ENCODE measurements at places on chromosomes 4 and X.

DNA sequence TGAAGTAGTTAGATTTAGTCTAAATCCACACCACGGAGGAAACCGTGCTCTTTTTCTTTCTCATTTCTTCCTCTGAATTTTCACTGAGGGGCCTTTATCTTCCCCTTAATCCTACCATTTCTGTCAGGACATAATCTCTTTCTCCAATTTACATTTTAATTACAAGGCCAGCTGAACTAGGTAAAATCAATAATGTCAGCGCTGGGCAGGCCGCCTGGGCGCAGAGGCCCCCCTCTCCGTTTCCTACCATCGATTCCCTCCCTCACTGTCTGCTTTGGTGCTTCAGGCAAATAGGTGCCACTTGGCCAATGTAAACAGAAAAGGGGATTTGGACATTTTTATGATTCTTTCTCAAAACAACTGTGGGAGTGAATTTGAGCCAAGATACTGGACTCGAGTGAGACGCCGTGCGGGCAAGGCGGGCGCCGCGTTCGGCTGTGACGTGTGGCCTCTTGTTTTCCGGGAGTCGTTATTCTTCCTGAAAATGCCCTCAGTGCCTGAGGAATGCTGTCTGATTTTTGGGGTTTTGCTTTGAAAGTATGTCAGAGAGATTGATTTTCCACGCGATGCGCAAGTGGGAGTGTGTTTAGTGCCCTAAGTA is 22.6 kb downstream of the UVSSA start:
- peak; percentile 8 for DNase-seq
- no peak overlapping the region for H3K4me3 ChIP-seq
- H3K27me3 ChIP-seq = no peaks in the 10 kb centered on the region
- H3K36me3 ChIP-seq = peaks cover 59% of the 10 kb centered on the region
- peaks cover 13% of the 10 kb centered on the region for H3K4me1 ChIP-seq
- no peak overlapping the region for H3K27ac ChIP-seq

DNA sequence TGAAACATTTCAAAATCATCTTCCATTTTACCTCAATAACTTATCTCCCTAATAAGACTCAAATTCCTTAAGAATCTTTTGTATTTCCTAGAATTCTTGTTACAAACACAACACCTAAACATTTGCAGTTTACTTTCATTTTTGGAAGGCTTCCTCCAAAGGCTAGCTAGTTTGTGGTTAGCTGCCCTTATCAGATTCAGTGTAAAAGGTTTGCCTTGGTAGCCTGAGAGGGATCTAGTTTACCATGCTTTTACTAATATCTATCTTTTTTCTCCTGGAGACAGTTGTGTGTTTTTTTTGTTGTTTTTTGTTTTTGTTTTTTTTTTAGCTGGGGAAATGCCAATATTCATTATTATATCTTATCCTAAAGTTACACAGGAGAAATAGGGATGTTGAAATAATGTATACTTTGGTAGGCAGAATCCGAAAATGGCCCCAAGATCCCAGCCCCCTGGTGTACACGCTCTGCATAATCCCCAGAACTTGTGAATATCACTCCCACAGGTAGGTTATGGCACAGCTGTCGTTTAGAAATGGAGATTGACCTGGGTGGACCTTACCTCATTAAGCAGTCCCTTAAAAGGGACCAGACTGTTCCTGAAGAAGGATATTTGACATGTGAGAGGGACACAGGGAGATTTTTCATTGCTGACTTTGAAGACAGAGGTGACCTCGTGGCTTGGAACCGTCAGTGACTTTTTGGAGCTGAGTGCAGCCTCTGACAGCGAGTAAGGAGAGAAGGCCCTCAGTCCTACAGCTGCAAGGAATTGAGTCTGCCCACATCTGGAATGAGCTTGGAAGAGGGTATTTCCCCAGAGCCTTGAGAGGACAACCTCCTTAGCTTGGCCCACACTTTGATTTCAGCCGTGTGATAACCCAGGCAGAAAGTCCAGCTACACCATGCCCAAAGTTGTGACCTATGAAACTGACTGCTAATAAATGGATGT is 33.4 kb downstream of the SEPTIN11 start:
- no peak overlapping the region for H3K4me3 ChIP-seq
- H3K27me3 ChIP-seq = no peaks in the 10 kb centered on the region
- peaks cover 86% of the 10 kb centered on the region for H3K4me1 ChIP-seq
- DNase-seq = no peak

DNA sequence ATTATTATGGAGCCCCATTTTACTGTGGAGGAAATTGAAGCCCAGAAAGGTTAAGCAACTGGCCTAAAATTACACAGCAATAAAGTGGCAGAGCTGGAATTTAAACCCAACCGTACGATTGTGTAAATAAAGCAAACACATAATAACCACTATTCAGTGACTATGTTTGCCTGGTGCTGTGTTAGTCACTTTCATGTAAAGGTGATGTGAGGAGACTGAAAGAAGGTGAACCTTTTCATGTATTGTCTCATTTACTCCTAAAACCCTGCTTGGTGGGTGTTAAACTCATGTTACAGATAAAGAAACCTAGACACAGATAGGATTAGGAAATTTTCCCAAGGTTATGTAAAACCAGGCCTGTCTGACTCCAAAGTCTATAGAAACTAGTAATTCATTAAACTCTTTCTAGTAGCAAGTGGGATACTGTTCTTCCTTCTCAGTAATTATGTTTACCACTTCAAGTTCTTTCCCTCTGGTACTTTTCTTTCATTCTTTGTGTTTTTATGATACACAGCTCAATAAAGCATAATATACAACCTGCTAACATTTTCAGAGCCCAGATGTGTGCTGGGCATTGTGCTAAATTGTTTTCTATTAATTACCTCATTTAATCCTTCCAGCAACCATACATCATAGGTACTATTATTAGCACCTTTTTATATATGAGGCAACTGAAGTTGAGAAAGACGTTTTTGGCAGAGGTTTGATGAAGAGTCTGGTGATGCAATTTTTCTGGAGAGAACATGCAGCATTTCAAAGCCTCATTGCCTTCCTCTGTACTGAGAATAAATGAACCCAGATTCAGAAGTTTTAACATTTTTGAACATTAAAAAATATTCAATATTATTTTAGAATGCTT is 202.7 kb downstream of the SPRY1 start:
- H3K4me1 ChIP-seq = peaks cover 37% of the 10 kb centered on the region
- DNase-seq = no peak
- H3K36me3 ChIP-seq = no peaks in the 10 kb centered on the region
- no peak overlapping the region for H3K4me3 ChIP-seq

DNA sequence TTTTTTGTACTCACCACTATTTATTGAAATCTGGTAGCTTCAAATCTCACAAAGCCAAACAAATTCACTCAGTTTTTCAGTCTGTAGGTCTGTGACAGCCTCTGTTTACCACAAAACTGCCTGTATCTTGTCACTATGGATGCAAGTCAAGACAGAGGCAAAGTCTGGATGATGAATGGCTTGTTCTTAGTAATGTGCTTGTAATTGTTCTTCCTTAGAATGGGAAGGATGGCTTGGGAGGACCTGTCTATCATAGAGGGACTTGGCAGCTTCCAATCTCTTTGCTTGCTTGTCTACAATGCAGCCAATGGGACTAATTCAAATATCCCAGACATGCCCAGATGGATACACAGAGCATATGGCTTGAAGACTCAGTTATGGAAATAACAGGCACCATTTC is 141.2 kb upstream of the SCML1 start:
- H3K27me3 ChIP-seq = no peaks in the 10 kb centered on the region
- no peaks in the 10 kb centered on the region for H3K36me3 ChIP-seq
- no peak overlapping the region for H3K27ac ChIP-seq

DNA sequence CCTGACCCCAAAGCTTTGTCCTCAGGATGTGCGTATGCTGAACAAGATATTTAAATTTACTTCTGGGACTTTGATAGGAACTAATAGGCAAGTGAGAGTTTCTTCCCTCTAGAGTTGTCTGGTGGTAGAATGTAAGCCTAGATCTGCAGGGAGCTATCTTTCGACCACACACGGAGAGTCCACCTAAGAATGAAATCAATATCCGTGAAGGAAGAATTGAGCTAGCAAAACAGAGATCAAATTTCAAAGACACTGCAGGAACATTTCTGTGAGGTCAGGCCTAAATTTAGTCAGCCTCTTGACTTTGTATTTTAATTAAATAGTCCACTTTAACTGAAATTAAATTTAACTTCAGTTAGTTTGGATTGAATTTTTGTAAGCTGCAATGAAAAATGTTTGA is 871.3 kb downstream of the RAB28 start:
- no peak for DNase-seq
- H3K27me3 ChIP-seq = no peaks in the 10 kb centered on the region
- no peak overlapping the region for H3K4me3 ChIP-seq
- no peaks in the 10 kb centered on the region for H3K4me1 ChIP-seq
- H3K27ac ChIP-seq = no peak overlapping the region

GRCh38 chr4:8606966-8607365 is 14.4 kb downstream of the CPZ start:
- H3K27me3 ChIP-seq = peaks cover 19% of the 10 kb centered on the region
- H3K4me3 ChIP-seq = no peak overlapping the region
- no peaks in the 10 kb centered on the region for H3K36me3 ChIP-seq

DNA sequence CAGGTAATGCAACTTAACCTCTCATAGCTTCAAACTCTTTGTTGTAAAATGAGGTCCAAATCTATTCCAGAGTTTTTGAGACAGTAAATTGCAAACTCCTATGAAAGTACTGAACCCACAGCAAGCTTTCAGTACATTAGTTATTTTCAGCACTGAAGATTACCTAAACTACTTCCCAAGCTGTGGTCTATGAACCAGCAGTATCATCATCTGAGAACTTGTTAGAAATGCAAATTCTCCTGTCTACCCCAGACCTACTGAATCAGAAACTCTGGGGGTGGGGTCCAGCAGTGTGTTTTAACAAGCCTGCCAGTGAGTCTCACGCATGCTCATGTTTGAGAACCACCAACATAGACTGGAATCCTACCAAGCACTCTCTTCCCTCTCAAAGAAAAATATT is 5.7 kb upstream of the CASP6 start:
- H3K27ac ChIP-seq = no peak overlapping the region
- no peak overlapping the region for H3K4me3 ChIP-seq
- peaks cover 27% of the 10 kb centered on the region for H3K36me3 ChIP-seq

- no peak overlapping the region for H3K27ac ChIP-seq
- no peak overlapping the region for H3K4me3 ChIP-seq
- no peak for DNase-seq
- no peaks in the 10 kb centered on the region for H3K27me3 ChIP-seq
- H3K36me3 ChIP-seq = no peaks in the 10 kb centered on the region
- no peaks in the 10 kb centered on the region for H3K4me1 ChIP-seq
Measured at GRCh38 chrX:97267396-97268181, 383.9 kb downstream of the RPA4 start.

- H3K27me3 ChIP-seq = no peaks in the 10 kb centered on the region
- peak overlapping the region; percentile 75 for H3K27ac ChIP-seq
- H3K4me1 ChIP-seq = peaks cover 49% of the 10 kb centered on the region
- no peak for DNase-seq
- no peak overlapping the region for H3K4me3 ChIP-seq
Measured at GRCh38 chr4:184745831-184746795, 12.2 kb upstream of the CENPU start.

DNA sequence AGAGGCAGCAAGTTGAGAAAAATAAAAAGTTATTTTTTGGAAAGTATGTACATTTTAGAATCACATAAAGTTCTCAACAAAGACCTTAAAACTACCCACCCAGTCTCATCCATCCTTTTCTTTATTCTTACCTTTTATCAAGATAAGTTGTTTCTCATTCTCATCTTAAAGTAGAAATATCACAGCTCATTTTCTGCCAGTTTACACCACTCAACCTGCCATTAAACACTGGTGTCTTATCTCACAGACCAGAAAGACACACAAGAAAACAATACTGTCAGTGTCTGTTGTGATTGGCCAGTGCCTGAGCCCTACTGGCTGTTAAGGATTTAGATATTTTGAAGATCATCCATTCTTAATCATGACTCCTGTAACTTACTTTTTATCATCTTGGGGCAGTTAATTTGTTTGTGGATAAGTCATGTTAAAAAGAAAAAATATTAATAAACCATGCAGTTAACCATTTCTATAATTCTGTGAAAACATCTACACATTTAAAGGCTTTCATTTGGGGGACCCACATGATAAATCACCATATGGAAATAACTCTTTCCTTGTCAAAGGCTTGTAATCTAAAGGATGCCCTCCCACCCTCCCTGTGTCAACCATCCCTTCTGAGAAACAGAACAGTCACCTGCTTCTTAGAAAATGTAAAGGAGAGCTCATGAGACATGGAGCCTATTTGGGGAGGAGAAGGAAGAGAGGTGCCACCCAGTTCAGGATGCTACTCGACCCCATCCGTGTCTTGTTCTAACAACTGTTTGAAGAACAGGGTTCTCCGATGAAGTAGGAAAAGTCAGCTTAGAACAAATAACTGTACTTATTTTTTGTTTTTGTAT is 897.2 kb upstream of the INTU start:
- DNase-seq = no peak
- H3K4me3 ChIP-seq = no peak overlapping the region
- no peaks in the 10 kb centered on the region for H3K27me3 ChIP-seq

GRCh38 chrX:9081271-9081670 is 47.3 kb upstream of the FAM9B start:
- DNase-seq = no peak
- H3K27me3 ChIP-seq = no peaks in the 10 kb centered on the region
- no peaks in the 10 kb centered on the region for H3K4me1 ChIP-seq
- no peaks in the 10 kb centered on the region for H3K36me3 ChIP-seq
- no peak overlapping the region for H3K4me3 ChIP-seq
- no peak overlapping the region for H3K27ac ChIP-seq

GRCh38 chr4:77852892-77853495 is 9.6 kb upstream of the MRPL1 start:
- no peak overlapping the region for H3K27ac ChIP-seq
- DNase-seq = no peak

- no peak for DNase-seq
- H3K36me3 ChIP-seq = no peaks in the 10 kb centered on the region
- no peaks in the 10 kb centered on the region for H3K27me3 ChIP-seq
- H3K4me1 ChIP-seq = no peaks in the 10 kb centered on the region
Measured at GRCh38 chr4:145816091-145816490, 122.5 kb downstream of the ZNF827 start.

DNA sequence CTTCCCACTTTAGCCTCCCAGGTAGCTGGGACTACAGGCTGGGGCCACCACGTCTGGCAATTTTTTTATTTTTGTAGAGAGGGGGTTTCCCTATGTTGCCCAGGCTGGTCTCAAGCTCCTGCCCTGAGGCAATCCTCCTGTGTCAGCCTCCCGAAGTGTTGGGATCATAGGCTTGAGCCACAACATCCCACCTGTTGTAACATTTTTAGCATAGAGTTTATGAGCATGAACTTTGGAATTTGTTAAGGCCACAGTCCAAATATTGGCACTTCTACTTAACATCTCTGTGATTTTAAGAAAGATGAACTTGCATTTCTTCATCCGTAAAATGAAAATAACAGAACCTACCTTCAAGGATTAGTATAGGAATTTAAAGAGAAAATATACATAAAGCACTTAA is 445.6 kb downstream of the IQCM start:
- no peak for DNase-seq
- H3K27me3 ChIP-seq = no peaks in the 10 kb centered on the region
- no peak overlapping the region for H3K27ac ChIP-seq
- no peaks in the 10 kb centered on the region for H3K36me3 ChIP-seq
- no peak overlapping the region for H3K4me3 ChIP-seq
- no peaks in the 10 kb centered on the region for H3K4me1 ChIP-seq

All from lower lobe of right lung (tissue), 2 donors.